Stimulated activated CD8-positive, alpha-beta memory T cell treated with anti-CD3 and anti-CD28 coated beads, Interleukin-15, amount 100 ng/mL, for 4 hours (primary cell): ENCODE measurements at places on chromosomes 6 and 20.

GRCh38 chr6:150417899-150418826, 49.4 kb downstream of the IYD start:
- DNase-seq: no peak

DNA sequence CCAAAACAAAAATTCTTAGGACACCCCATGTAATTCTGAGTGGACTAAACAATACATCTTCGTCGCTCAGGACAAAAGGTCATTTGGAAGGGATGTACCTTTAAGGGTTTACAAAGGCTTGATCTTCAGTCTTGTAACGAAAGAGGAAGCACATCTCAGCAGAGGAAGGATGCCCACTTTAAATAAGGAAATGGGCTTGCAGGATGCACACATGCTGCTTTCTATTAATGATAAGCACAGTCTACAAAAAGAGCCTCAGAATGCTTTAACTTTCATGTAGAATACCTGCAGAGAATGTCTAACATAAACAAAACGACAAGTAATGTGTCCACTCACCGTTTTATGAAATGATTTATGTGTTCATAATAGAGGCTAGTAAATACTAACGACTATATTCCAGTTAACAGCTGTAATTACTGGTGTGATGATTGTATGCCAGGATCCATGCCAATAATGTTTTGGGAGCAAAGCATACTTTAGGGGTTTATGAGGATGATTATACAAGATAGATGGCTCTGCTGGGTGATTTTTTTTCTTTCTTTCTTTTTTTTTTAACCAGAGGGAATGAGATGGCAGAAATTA, 216.9 kb downstream of the GMDS start:
- no peak for DNase-seq

- DNase-seq: no peak
These were observed 2.9 kb downstream of the KLHDC3 start for GRCh38 chr6:43016943-43017334.

GRCh38 chr20:15345287-15345686, 1007.9 kb upstream of the FLRT3 start:
- DNase-seq: no peak

GRCh38 chr20:16760431-16761304, 12.5 kb downstream of the OTOR start:
- DNase-seq: no peak

DNA sequence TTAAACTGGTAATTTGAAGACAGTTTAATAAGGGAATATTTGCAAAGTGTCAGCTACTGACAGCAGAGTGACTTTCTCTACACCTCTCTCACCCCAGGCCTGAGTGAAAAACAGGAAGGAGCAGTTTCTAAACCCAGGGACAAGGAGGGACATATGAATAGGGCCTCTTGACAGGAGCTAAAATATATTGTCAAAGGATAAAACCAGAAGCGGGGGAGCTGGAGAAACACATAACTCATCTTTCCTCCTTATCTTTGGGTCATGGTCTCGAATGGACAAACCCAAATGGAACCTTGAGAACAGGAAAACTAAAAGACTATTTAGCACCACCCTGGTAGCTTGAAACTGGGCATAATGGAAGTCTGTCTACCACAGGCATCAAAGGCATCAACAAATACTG, 197.5 kb upstream of the FOXA2 start:
- no peak for DNase-seq

- DNase-seq: no peak
These were observed 432 bp upstream of the PSMF1 start for GRCh38 chr20:1118004-1118335.

- no peak for DNase-seq
These were observed 32.0 kb upstream of the KATNA1 start for GRCh38 chr6:149680503-149680902.

DNA sequence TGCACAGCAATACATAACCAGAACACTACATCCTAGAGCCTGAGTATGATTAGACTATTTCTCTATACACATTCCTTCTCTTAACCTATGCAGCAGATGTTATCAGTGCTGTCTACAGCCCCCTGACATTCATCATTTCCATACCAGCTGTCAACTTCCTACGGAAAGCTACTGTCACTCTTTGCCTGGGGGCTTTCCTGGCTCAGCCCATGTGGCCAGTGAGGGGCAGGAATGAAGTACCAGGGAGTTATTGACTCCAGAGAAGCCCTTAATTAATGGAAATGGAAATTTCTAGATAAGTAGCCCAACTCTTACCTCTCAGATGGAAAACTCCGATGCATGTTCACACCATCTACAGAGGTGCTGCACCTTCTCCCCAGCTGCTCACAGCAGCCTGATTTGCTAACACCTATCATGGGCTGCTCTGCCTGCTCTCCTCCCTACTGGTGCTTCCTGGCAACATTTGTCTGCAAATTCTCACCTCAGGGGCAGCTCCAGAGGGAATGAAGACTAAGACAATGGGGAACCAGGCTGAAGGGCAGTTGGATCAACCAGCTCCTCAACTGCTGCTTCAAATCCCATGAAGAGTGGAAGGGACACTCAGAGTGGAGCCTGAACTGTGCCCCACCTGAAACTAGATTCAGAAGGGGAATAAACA, 59.6 kb downstream of the LINC00237 start:
- no peak for DNase-seq

- DNase-seq: no peak
These were observed 30.6 kb upstream of the PBOV1 start for GRCh38 chr6:138248878-138249277.

GRCh38 chr6:119034827-119035458, 43.5 kb downstream of the FAM184A start:
- no peak for DNase-seq

DNA sequence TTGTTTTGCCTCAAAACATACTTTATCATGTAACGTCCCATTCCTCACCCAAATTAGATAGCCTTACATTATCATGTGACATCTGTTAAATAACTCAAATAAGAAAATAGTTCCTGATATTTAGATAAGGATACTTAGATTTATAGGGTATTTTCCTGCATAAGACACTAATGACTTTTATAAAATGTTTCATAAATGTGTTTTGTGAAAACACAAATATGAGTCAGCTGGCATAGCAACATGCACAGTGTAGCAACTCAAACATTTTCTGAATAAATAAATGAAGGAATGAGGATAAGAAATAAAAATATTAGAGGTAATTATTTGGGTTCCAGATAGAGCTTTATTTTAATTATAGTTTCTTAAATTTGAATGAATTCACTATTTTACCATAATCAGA, 460.4 kb upstream of the PLCB4 start:
- no peak for DNase-seq

DNA sequence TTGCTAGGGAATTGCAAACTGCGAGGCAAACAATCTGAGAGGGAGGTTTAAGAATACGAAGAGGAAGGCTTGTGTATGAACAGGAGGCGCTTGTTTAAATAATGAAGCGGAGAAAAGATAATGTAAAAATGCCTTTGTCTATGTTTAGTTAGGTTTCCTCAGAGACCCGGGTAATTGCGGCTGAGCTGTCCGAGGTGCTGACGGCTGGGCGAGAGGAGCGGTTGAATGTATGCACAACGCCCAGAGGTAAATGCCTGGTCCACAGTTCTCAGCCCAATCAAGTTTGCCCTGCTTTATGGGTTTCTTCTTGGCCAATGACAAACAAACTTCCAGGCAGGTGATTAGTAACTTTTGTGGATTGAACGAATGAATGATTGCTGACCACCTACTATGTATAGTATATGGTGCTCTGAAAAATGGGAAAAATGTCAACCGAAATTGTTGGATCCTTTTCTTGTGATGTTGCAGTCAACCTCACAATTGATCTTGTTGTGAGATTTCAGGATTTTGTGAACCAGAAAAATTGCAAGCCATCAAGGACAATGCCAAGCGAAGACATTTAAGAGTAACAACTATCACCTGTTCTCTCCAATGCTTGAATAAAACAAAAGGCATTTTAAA, 38.3 kb upstream of the SLC32A1 start:
- no peak for DNase-seq

GRCh38 chr6:125749865-125750691, 646 bp downstream of the HEY2 start:
- DNase-seq: no peak

- DNase-seq: no peak
These were observed 136.1 kb downstream of the SLC24A3 start for GRCh38 chr20:19348582-19348981.

- DNase-seq: no peak
These were observed 53.4 kb upstream of the TMEM30A start for GRCh38 chr6:75337835-75338580.

DNA sequence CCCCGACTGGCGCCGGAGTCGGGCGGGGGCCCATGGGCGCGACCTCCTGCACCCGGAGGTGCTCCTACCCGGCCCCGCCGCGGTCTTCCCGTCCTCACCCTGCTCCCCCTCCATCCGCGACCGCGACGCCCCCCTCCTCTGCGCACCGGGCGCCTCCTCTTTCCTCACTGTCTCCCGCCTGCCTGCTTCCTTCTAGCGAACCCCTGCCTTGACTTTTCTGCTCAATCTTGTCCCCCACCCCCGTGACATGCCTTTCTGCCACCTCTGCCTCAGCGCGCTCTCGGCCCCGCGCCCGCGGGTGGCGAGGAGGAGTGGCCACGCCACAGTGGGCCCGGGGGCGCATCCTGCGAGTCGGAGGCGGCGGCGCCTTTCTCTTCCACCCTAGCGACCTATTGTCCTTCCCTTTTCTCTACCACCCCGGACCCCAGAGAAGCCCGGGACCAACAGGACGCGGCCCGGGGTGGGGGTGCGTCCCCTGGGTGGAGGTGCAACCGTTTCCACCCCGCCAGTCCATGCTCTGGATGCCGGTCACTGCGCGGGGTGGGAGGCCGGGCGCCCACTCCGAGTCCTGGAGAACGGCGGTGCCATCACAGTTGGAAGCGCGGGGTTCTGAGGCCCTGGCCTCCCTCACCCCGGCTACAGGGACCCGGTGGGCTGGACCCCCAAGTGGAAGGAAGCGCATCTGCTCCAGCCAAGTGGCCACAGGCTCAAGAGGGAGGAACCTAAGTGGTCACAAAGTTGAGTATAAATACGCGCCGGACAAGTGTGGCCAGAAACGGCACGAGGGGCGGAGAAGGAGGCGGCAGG, 2.0 kb downstream of the PDE10A start:
- no peak for DNase-seq

DNA sequence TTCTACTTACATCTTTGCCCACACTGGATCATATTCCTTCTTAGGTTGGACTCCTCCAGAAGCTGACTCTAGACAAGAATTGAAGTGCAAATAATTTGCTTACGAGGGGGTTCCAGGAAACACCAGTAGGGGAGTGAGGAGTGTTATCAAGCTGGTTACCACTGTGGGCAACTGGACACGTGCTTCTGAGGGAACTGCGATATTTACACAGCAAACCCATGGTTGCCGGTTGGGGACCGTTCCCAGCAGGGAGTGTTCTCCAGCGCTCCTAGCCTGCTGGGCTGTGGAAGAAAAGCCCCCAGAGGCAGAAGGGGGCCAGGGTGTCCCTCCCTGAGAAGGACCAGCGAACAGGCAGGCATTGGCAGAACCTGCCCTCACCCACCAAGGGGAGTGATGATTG, 21.7 kb downstream of the MDFI start:
- no peak for DNase-seq

DNA sequence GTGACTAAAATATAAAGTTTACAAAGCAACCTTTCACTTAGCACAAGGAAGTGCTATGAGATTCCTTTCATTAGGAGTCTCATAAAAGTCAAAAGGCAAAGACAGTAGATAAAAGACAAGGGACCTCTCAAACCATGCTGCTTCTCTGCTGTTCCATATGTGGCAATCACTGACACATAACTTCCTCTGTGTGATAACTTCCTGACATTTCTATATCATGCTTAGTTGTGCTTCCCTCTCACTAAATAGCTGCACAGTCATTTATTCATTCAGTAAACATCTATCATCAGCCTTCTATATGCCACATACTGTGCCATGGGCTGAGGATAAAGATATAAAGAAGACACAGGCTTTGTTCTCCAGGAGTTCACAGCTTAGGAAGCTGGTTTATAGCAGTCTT, 214.8 kb upstream of the GRIK2 start:
- no peak for DNase-seq

- DNase-seq: no peak
These were observed 153.5 kb downstream of the CFAP61 start for GRCh38 chr20:20205862-20206236.

GRCh38 chr6:79269877-79270276, 35.4 kb upstream of the HMGN3 start:
- DNase-seq: no peak

- no peak for DNase-seq
These were observed 73.8 kb upstream of the TULP1 start for GRCh38 chr6:35586542-35586941.

- no peak for DNase-seq
These were observed 216.4 kb upstream of the MCHR2 start for GRCh38 chr6:100210137-100211117.

GRCh38 chr6:44576132-44576631, 188.7 kb downstream of the CDC5L start:
- DNase-seq: no peak

DNA sequence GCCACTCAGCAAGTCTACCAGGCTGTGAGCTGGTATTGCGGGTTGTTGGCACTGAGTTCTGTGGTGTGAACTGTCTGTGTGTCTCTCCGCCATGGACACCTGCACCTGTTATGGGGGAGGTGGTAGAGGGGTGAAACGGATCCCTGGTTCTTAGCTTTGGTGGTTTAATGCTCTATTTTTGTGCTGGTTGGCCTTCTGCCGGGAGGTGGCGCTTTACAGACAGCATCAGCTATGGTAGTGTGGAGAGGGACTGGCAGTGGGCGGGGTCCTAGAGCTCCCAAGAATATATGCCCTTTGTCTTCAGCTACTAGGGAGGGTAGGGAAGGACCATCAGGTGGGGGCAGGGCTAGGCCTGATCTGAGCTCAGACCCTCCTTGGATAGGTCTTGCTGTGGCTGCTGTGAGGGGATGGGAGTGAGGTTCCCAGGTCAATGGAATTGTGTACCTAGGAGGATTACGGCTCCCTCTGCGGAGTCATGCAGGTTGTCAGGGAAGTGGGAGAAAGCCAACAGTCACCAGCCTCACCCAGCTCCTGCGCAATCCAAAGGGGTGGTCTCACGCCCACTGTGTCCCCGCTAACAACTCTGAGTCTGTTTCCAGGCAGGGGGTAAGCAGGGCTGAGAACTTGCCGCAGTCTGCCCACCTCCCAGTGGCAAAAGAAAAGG, 154.3 kb downstream of the CCDC170 start:
- DNase-seq: no peak

DNA sequence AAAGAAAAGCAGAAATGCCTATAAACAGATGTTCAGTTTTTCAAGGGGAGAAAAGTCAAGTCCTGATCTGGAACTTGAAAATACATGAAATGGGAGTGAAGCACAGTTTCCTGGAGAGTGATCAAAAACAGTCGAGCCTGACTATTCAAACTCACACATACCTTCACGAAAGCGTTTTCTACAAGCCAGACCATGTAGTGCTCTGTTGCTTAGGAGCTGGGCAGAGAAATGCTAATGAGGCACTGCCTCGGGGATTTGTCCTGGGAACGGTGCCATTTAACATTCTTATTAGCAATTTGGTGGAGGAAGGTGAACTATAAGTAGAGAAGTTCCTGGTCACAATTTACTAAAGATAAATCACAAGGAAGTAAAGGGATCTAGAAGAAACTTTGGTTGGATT, 5.9 kb downstream of the NHSL1 start:
- no peak for DNase-seq

- DNase-seq: no peak
These were observed 122.6 kb downstream of the HIVEP2 start for GRCh38 chr6:142822383-142822782.
